Left ventricle myocardium superior (tissue), 1 donor: ENCODE measurements at places on chromosomes 11 and 22.

DNA sequence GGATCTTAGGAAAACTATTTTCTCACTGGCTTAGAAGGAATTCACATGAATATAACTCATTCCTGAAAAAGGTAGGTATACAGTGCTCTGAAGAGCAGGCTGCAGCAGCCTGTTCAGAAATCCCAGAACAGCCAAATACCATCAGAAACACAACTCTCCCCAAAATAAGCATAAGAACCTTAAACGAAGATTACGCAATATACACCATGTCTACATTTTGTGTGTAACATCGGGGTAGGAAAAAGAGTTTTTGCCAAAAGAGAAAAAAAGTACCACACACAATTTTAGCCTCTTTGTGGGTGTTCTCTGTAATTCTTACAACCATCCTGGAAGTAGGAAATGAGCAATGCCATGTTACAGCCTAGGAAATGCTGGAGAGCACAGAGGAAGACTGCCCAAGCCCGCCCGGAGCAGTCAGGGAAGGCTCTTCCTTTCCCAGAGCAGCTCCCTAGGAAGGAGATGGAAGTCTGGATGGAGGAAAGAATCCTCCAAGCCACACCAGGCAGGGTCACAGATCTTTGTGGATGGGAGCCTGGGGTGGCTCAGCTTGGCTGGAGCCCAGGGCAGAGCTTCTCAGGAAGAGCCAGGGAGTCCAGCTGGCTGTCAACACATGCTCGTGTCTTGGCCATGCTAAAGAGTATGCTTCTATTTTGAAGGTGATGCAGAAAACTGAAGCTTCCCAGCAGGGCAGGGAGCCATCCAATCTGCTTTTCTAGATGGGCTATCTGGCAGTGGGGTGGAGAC lies 49.7 kb upstream of the ARFGAP3 start:
- peak; percentile 92 for DNase-seq

DNA sequence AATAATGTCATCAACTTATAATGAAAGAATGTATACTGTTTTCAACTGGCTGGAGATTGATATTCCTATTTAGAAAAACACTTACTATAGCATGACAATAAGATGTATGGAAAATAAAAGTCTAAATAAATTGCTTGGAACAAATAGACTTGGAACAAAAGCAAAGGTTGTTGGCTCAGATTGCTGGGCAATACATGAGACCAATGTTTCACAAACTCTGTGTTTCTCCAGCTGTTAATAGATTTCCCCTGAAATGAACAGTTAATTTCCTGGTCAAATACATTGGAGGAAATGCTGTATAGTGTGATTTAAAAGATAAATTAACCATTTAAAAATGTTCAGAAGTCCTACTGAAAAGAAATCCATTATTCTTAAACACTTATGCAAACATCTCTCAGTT lies 40.1 kb upstream of the CTSC start:
- no peak for DNase-seq

GRCh38 chr22:47034076-47034808 lies 271.8 kb downstream of the TBC1D22A start:
- peak; percentile 13 for DNase-seq

GRCh38 chr22:35575116-35575748 lies 34.6 kb downstream of the RASD2 start:
- no peak for DNase-seq

DNA sequence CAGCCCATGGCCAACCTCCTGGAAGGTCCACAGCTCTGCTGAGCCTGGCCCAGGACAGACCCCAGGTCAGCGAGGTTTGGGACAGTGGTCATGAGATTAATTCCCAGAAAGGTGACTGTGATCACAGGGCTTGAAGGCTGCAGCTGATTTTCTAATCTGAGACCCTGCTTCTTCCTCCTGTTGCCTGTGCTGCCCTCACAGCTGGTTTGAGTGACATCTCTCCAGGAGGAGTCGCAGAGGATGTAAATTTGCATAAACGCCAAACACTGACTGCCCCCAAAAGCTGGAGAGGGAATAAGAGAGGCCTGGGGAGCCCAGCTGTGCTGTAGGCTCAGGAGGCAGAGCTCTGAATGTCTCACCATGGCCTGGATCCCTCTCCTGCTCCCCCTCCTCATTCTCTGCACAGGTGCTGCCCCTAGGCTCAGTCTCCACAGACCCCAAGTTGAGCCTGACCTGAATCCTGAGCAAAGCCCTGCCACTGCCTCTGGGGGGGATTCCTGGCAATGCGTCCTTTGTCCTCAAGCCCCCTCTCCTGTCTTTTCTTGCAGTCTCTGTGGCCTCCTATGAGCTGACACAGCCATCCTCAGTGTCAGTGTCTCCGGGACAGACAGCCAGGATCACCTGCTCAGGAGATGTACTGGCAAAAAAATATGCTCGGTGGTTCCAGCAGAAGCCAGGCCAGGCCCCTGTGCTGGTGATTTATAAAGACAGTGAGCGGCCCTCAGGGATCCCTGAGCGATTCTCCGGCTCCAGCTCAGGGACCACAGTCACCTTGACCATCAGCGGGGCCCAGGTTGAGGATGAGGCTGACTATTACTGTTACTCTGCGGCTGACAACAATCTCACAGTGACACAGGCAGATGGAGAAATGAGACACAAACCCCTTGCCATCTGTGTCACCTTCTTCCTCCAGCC lies 23.8 kb downstream of the GGTLC2 start:
- DNase-seq, result no peak

DNA sequence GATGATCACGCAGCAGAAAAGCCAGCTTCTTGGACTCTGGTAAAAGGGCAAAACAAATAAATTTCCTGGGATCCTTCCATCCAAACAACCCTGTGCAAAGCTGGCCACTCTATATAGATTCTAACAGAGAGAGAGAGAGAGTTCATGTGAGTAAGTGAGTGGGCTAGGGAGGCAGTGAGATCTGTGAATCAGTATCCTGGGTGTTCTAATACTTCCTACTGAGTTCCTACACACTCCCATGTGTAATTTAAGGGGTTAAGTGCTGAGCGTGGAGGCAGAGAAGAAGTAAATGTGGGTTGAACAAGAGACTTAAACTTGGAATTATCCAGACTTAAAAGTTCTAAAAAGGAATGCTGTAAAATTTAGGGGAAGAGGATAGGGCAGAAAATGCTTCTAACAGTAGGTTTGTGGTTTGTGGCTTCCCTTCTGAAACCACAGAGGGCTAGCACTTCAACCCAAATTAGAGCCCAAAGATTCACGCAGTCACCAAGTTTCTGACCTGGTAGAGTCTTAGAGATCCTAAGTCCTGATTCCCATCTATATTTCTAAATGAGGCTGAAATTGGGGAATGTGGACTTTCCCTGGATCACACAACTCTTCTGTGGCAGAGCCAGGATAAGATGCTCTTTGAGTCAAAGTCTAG lies 413.9 kb downstream of the TENM4 start:
- DNase-seq, result no peak

DNA sequence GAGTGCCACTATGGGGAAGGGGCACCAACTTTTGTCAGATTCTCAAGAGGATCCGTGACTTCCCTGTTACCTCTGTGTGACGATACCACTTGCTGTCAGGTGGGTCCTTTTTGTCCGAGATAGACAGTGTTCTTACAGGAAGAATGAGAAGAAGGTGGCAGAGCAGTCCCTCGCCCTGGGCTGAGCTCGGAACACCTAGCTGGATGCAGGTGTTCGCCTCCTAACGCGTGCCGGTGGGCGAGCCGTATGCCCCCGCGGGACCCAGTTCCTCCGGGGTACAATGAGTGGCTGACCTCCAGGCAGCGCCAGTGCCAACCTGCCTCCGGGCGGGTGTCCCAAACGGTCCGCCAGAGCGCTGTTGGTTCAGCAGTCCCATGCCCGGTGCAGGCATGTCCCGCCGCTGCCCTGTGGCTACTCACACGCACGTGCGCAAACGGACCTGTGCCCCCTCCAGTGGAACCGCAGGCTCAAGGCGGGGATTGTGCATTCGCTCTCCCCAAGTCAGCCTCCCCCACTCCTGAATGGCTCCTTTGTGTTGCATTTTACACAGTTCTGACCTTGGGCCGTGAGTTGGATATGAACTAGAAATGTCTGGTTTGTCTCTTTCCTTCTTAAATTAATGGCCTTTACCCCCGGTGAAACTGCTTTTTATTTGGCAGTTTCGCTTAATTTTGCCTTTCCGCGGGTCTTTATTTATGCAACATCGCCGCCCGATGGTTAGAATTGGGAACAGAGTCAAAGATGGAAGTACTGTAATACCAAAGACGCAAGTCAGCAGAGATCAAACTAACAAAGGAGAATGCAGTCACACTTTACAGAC lies 1.1 kb upstream of the ABTB2 start:
- DNase-seq, result peak; percentile 84

DNA sequence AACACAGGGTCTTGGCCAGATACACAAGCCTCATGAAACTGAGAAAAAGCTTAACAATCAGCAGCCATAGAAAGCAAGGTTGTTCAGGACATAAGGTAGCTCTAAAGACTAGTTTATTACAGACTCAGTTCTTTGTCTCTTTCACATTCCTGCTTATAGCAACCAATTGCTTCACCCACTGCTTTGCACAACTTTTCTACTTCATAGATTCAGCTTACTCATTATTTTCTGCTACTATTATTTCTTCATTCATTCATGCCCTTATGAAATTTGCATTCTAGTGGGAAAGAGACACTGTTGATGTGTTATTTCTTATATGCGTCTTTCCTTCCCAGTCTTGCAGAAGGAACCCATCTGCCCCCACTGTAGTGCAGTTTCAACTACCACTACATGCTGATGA lies 4.7 kb downstream of the CCDC34 start:
- DNase-seq, result no peak

- DNase-seq, result no peak
These were observed 745.8 kb upstream of the ANO5 start for GRCh38 chr11:21446939-21447590.

GRCh38 chr11:75152651-75153427 lies 1.9 kb downstream of the SLCO2B1 start:
- peak; percentile 41 for DNase-seq

DNA sequence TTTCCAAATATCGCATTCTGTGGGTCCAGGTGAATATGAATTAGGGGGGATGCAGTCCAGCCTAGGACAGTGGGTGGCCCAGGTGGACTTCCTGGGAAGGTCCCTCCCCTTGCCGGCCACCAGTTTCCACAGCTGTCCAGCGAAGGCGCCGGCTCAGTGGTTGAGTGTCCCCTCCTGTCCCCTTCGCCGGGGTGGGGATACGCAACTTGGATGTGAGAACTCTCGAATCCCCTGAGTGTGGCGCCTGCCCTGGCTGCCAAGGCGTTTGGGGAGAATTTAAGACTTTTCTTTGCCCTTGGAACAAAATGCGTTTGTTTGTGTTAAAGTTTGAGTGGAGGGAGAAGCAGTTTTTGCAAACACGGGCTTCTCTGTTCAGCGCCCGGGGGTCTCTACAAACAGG lies 123.7 kb downstream of the KCNQ1OT1 start:
- DNase-seq, result peak; percentile 18

GRCh38 chr11:41895081-41895480 lies 435.6 kb upstream of the LRRC4C start:
- no peak for DNase-seq

DNA sequence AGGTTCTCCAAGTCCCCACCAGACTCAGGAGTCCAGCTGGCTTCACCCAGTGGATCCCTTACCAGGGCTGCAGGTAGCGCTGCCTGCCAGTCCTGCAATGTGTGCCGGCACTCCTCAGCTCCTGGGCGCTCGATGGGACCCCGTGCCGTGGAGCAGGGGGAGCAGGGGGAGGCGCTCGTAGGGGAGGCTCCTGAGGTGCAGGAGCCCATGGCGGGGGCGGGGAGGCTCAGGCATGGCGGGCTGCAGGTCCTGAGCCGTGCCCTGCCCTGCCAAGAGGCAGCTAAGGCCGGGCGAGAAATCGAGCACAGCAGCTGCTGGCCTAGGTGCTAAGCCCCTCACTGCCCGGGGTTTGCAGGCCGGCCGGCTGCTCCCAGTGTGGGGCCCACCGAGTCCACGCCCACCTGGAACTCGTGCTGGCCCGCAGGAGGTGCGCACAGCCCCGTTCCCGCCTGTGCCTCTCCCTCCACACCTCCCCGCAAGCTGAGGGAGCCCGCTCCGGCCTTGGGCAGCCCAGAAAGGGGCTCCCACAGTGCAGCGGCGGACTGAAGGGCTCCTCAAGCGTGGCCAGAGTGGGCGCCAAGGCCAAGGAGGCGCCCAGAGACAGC lies 792.9 kb upstream of the CCDC179 start:
- no peak for DNase-seq

GRCh38 chr22:42862045-42862734 lies 5.1 kb upstream of the ARFGAP3 start:
- DNase-seq, result no peak

- DNase-seq, result peak; percentile 85
These were observed 32.4 kb upstream of the NAV2 start for GRCh38 chr11:19679952-19680828.

DNA sequence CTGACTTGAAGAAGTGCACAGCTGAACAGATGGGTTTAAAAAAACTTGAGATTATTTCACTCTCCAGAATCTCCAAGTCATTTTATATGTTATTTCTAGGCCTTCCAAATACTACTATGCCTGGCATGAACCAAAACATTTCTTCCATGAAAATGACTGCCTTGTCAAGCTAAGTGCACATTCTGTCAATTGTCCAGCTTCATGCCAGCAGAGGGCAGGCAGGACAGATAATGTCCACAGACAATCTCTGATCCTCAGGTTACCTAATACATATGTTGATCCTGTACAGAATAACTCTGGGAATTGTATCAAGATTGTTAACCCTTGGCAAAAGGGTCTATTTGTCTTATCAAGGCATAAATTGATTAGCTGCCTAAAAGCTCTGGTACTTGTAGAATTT lies 229.5 kb downstream of the AASDHPPT start:
- no peak for DNase-seq

GRCh38 chr11:44445500-44446365 lies 119.7 kb upstream of the CD82 start:
- no peak for DNase-seq
